Kasumi-1 (cell line): ENCODE measurements at places on chromosomes 13 and 19.
A peak's percentile ranks its signal among the peaks of the same experiment; 100 is the strongest.

- peak; percentile 8 for DNase-seq
These were observed 518 bp downstream of the KLF2 start for GRCh38 chr19:16325161-16325527.

DNA sequence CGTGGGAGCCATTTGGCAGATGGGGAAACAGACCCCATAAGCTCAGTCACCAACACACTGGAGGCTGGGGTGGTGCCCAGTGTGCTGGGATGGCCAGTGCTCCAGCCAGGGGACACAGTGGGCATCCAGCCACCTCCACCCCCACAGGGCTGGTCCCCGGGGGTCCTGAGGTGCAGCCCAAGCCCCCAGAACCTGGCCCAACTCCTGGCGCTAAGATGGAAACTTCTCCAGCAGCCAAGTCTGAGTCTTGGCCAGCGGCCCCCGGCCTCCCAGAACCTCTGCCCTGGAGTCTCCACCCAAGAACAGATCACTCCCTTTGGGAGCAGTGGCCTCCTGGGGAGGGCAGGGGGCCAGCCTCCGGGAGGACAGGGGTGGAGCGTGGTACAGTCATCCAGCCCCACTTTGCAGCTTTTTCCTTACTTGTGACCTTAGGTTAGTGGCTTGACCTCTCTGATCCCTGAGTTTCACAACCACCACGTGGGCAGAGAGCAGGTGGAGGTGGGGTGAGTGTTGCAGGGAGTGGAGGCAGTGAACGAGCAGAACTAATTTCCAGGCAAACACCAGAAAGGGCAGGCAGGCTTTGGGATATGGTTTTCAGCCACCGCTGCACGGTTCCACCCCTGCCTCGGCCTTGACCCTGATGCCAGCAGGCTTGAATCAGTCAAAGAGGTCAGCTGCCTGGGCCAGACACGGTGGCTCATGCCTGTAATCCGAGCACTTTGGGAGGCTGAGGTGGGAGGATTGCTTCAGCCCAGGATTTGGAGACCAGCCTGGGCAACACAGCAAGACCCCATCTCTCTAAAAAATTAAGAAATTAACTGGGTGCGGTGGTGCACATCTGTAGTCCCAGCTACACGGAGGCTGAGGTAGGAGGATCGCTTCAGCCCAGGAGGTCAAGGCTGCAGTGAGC is 4.3 kb upstream of the NRTN start:
- no peak for DNase-seq

DNA sequence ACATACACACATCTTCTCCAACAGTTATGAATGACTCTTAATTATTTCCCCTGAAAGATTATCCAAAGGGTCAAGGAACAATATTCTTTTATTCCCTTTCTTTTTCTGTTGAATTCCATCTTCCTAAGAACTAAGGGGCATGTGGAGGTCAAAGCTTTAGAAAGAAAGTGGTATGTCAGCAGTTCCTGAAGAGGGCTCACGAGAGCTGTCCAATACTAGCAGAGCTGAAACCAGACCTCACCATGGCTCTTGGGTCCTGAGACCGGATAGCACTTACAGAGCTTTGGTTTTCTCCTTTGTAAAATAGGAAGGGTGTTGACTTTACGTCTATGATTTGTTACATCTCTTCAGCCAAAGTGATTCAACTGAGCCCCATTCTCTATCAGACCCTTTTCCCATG is 109.8 kb upstream of the FREM2 start:
- no peak for DNase-seq

GRCh38 chr19:38073841-38074685 is 150.0 kb downstream of the DPF1 start:
- no peak for DNase-seq

- DNase-seq = no peak
These were observed 236.4 kb downstream of the ATP8A2 start for GRCh38 chr13:25608181-25608580.

DNA sequence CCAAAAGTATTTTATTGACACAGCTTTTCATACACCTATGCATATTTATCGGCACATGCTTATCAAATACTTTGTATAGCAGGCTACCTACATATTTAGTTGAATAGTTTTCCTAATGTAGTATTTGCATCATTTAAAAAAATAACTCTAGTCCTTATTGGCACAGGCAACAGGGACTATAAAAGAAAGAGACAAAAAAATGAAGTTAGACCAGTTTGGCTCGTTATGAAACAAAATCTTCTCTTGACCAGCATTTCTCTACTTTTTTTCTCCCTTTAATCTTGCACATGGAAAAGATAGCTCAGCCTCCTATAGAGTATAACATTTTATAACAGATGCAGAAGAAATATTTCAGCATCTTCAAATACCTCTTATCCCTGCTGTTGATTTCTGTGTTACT is 794.8 kb upstream of the MIR17HG start:
- no peak for DNase-seq

- no peak for DNase-seq
These were observed 1.7 kb downstream of the TUBA3C start for GRCh38 chr13:19179916-19180315.

DNA sequence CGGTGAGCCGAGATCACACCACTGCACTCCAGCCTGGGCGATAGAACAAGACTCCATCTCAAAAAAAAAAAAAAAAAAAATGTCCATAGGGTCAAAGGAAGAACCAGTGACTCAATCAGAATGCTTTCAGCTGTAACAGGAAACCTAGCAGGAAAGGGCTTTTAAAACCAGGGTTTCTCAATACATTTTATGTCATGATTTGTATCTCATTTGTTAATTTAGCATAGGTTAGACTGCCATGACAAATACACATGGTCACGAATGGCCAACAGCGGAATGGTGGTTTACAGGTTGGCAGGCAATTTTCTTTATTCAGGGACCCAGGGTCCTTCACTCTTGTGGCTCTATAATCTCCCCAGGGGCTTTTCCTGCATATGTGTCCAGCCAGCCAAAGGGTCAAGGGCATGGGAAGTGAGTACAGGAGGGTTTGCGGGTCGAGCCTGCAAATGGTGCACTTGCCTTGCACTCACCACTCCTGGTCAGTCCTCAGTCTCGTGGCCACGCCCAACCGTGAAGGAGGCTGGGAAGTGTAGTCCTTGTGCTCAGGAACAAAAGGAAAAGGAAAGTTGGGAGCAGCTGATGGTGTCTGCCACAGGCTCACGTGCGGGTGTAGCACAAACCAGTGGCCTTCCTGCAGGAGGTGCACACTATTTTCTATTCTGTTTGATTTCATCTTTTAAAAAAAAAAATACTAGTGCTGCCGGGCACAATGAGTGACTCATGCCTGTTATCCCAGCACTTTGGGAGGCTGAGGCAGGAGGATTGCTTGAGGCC is 14.8 kb downstream of the DHX34 start:
- no peak for DNase-seq

DNA sequence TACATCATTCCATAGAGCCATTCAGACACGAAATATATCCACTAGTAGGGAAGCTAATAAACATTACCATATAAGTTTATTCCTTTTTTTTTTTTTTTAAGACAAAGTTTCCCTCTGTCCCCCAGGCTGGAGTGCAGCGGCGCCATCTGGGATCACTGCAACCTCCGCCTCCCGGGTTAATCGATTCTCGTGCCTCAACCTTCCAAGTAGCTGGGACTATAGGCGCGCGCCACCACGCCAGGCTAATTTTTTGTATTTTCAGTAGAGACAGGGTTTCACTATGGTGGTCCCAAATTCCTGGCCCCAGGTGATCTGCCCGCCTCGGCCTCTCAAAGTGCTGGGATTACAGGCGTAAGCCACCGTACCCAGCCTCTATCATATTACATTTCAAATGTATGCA is 612 bp upstream of the ZNF154 start:
- DNase-seq = no peak

- DNase-seq = no peak
These were observed 20.7 kb downstream of the SH3GL1 start for GRCh38 chr19:4379383-4380253.

GRCh38 chr19:18665771-18666202 is 17.7 kb upstream of the CRTC1 start:
- no peak for DNase-seq

DNA sequence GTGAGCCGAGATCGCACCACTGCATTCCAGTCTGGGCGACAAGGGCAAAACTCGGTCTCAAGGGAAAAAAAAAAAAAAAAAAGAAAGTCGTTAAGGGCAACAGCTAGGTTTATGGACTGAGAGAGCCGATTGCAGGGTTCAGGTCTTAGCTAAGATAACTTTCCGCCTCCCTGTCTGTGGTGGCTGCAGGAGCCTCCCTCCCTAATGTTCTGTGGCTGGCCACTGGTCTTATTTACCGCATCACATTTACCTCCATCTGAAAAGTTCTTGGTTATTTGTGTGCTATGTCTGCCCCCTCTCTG is 722 bp upstream of the CRTC1 start:
- no peak for DNase-seq

- no peak for DNase-seq
These were observed 1510.3 kb downstream of the PCDH9 start for GRCh38 chr13:65719831-65720230.

DNA sequence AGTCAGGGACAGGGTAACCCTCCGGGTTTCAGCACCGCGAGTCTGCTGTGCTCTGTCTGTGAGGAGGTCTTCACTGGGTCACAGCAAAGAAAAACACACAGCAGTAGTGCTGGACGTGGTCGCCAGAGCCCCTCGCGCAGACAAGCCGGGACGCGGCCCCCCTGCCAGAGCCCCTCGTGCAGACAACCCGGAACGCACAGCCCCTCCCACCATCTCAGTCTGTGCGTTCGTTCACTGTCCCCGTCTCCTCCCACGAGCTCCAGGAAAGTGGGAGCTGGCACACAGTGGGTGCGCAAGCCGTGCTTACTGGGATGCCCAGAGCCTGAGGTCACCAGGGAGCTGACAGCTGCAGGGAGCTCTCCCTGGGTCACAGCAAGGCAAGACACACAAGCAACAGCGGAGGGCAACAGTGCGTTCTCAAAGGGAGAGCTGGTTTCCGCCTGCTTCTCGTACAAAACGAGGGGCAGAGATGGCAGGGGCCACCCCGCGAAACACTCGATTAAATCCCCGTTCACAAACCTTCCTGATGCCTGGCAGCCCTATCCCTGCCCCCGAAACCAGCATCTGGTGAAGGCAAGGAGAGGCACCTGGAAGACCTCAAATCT is 3.2 kb upstream of the PLPP2 start:
- no peak for DNase-seq

DNA sequence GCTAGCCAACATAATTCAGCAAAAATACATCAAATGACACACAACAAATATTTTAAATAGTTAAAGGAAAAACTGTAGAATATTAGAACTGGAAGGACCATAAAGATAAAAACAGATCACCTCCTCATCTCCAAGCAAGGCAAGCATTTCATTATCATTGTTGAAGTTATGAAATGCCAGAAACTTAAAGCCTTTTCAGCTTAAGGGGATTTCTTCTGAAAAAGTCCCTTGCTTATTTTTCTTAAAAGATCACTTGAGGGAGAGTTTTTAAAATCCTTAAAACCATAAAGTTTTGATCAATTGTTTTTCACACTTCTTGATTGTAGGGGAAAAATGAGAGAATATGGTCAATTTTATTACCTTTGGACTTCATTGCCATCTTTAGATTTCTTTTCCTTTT is 37.4 kb downstream of the FLT1 start:
- no peak for DNase-seq

DNA sequence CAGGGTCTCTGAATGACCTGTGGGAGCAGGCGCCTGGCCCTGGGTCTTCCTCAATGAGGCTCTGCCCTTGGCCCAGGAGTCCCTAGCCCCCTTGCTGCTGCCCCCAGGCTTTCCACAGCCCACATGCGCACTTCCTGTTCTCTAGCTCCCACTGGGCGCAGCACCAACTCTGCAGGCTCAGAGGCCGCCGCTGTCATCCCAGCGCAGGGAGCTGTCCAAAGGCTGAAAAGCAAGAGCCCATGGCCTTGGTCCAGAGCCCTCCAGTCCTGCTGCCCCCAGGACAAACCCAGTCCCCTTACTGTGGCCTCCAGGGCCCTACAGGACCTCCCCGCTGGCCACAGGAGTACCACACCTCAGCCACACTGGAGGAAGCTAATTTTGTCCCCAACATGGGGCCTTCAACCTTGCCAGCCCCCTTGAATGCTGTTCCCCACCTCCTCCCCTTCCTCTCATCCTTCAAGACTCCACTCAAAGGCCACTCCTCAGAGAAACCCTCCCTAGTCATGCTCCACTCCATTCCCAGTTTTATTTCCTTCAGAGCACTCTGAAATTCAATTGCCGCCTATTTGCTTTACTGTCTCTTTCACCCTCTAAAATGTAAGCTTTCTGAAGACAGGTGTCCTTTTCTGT is 8.0 kb upstream of the POU2F2 start:
- peak; percentile 89 for DNase-seq

DNA sequence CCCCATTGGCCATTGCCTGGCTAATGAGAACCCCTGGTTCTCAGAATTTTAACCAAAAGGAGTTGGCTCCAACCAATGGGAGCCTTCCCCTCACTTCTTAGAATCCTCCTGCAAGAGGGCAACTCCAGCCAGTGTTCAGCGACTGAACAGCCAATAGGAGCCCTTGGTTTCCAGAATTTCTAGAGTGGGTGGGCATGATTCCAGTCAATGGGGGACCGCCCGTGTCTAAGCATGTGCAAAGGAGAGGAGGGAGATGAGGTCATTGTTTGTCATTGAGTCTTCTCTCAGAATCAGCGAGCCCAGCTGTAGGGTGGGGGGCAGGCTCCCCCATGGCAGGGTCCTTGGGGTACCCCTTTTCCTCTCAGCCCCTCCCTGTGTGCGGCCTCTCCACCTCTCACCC is 9.5 kb upstream of the SWSAP1 start:
- no peak for DNase-seq

- no peak for DNase-seq
These were observed 66.8 kb downstream of the SOX1 start for GRCh38 chr13:112133499-112134390.

DNA sequence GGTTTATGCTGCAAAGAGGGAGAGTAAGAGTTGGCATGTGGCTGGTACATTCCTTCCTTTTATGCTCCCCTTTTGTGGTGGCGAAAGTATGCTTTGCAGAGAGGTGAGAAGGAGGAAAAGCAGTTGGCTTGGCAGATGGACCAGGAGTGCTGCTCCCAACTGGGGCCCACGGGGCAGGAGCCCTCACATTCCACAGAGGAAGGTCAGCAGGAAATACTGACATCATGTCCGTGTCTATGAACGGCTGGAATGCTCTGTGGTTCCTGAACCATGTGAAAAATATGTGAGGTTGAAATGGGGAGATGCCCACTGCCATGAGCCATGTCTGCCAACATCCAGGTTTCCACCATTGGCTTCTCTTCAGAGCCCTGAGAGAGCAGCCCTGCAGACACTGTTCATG is 33.3 kb upstream of the GAS6 start:
- DNase-seq = no peak

GRCh38 chr13:27170516-27171243 is 931 bp downstream of the USP12 start:
- peak; percentile 2 for DNase-seq

DNA sequence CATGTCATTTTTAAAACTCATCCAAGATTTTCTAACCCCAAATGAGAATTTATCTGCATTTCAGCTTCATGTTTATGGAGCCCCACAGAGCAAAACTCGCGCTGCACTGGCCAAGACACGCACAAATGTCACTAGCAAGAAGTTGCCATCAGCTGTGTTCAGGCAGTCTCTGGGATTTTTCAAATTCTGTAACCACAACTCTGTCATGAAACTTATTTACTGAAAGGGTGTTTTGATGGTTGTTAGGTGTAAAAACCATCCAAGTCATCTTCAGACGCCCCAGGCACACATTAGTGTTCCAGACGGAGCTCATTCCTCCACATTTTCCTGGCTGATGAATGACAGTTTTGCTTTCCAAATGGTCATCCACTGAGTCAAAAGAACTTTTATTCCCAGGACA is 63.4 kb downstream of the SLC7A1 start:
- no peak for DNase-seq
